ENCODE measurements at places on chromosomes 12 and 14. TPM values are rescaled to one million over a fixed set of nuclear protein-coding genes. Genes with fewer than 3 reads are reported as not detected.

The SYT10 gene
- not detected for total RNA-seq

The IRF9 gene
- 74.8 TPM for total RNA-seq

The TUNAR gene
- not detected for total RNA-seq

The VTI1B gene
- total RNA-seq, result 58.3 TPM

The HOTAIR gene
- total RNA-seq, result not detected

The THTPA gene
- total RNA-seq, result 17.8 TPM

The SYCP3 gene
- total RNA-seq, result not detected

The KMT2D gene
- total RNA-seq, result 56.5 TPM

The SAMD15 gene
- 0.14 TPM for total RNA-seq

The SMAGP gene
- total RNA-seq, result 7.6 TPM

The ZFYVE1 gene
- total RNA-seq, result 31.6 TPM

The SLC38A4 gene
- total RNA-seq, result not detected

The DHRS2 gene
- total RNA-seq, result not detected
